ENCODE measurements at places on chromosomes 11 and 22.

DNA sequence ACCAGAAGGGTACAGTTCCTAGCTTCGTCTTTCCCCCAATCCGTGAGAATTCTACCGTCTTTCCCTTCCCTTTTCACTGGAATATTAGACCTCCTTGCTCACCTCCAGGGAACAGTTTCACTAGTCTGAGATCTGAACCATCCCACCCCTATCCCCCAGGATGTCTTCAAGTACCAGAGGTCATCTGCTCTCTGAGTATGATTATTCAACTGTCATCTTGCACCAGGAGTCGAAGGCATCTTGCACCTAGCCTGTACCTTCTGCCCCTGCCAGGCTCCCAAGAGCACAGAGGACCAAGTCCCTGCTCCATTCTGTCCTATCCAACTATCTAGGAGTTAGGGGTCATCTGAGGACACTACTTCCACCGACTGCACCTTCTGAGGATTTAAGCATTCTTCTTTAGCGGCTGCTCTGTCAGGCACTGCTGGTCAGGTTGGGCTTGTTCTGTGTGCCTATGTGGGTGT, 804 bp downstream of the ACER3 start:
- DNase-seq = no peak

GRCh38 chr22:30297991-30298701, 8.8 kb upstream of the CASTOR1 start:
- DNase-seq = no peak

GRCh38 chr11:79920480-79920879, 479.6 kb upstream of the TENM4 start:
- no peak for DNase-seq

DNA sequence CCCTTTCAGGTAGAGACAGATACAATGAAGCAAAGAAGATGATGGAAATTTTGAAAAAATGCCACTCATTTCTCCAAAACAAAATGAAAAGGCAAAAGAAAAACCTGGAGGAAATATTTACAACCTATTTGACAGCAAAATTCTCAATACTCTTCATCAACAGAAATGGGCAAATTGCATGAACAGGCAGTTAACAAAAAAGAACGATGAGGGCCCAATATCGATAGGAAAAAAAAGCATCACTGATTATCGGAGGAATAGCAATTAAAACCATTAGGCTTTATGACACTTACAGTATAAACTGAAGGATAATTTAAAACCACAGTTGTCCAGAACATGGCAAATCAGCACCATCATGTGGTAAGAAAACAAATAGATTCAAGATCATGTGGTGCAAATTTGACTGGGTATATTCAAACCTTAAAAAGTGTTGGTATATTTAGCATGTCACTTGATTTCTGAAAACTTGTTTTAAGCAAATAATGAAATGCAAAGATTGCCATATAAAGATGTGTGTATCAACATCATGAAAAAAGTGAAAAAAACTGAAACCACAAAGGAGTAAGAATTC, 222.9 kb downstream of the BRD1 start:
- no peak for DNase-seq

DNA sequence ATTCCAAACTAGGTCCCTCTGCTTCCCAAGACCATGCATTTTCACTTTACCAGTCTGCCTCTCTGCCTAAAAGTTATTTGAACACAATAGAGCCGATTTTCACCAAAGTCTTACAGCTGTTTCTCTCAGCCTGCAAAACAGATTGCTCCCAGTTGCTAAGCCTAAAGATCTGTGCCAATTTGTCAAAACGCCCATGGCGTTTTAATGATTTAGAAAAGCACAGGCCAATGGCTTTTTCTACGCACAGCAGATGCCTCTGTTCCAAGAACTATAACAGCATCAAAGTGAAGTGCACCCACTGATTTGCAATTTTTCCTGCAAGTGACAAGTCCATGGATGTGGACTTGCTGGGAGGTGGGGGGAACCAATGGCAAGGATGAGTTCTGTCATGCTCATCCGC, 173.9 kb upstream of the SYN3 start:
- no peak for DNase-seq

GRCh38 chr11:335779-336658, 15.4 kb upstream of the IFITM3 start:
- DNase-seq = no peak

- DNase-seq = no peak
These were observed 184.5 kb upstream of the PITPNB start for GRCh38 chr22:28103596-28103995.

DNA sequence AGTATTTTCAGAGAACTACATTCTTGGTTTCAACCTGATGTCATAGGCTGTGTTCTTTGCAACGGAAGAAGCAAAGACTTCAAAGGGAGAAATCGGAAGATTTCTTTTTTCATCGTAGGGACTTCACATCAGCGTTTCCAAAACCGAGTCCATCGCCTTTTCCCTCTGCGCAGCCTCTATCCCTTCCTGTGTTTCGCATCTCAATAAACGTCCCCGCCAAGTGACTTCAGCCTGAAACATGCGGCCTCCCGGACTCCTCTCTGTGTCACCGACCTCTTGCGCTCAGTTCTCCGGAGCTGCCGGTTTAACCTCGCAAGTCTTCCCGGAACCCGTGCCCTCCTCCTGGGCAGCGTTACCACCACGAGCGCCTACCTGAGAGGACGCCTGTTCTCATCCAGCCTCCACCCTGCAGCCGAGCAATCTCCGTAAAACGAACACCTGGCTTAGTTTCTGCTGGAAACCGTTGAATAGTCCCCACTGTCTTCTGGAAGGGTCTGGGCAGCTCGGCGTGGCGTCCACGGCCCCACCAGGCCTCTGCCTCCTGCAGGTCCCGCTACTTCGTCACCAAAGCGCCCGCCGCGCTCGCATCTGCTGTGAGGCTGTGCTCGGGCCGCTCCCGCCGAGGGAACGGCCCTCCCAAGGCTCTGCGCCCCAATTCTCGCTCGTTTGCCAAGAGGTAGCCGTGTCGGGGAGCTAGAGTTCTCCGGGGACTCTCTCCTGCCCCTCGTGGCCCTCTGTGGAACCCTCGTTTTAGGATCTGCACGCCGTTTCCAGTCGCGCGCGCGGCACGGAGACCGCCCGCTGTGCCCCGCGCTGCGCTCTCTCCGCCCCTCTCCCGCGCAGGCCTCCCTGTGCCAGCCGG, at the start of gene GLB1L3:
GLB1L3 (plus strand) TSS at position 846 of the 862 bp plus-strand sequence. CDS start 362 bp downstream, outside the sequence.
- peak; percentile 80 for DNase-seq

DNA sequence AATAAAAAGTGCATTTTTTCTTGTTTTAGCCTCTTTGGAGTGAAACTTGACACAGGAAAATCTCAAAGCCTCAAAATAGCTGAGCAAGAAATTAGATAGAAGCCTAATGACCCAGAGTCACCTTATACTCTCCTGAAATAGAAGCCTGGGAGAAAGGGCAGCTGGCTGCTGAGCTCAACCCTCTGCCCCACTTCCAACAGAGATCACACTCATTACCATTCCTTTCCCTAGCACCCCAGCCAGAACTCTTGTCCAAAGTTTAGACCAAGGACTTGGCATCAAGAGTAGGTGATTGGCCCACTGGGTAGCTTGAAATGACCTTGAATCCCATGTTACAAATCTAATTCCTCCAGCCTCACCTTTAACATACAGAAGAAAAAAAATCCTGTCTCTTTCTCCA, 62.7 kb upstream of the AMOTL1 start:
- no peak for DNase-seq

- no peak for DNase-seq
These were observed 132.2 kb upstream of the NECTIN1 start for GRCh38 chr11:119861160-119861559.

DNA sequence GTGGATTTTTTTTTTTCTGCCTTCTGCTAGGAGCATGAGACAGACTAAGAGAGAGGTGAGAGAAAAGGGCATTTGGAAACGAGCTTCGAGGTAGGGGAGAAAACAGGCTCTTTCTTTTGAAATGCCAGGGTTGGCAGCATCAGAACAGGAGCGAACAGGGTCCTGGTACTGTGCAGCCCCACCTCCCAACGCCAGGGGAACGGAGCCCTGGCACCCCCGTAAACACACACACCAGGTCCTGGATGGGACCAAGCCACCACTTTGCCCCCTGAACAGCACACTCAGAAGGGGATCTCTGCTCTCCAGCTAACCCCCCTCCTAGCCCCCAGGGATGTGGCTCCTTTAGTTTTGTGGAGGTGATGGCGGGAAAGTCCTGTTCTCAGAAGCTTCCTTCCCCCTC, 127.1 kb downstream of the CTTN start:
- no peak for DNase-seq

GRCh38 chr11:44469412-44469811, 96.1 kb upstream of the CD82 start:
- no peak for DNase-seq

GRCh38 chr11:1883346-1884302, 8.1 kb downstream of the PRR33 start:
- no peak for DNase-seq

GRCh38 chr11:12949453-12949852, 59.7 kb upstream of the RASSF10 start:
- no peak for DNase-seq

DNA sequence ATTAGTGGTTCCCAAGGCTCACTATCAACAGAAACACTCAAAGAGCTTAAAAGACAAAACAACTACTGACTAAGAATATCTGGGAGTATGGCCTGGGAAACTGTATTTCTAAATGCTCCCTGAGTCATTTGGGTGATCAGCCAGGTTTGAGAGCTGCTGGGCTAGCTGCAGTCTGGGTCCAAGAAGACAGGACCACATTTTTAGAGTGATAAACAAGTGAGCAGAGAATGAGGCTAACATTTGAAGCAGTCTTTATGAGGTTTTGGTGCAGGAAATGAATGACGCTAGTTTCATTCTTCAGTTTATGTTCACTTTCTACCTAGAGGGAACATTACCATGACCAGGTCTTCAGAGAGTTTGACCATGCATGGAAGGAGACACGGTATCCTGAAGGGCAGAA, 97.7 kb downstream of the TEAD1 start:
- no peak for DNase-seq

DNA sequence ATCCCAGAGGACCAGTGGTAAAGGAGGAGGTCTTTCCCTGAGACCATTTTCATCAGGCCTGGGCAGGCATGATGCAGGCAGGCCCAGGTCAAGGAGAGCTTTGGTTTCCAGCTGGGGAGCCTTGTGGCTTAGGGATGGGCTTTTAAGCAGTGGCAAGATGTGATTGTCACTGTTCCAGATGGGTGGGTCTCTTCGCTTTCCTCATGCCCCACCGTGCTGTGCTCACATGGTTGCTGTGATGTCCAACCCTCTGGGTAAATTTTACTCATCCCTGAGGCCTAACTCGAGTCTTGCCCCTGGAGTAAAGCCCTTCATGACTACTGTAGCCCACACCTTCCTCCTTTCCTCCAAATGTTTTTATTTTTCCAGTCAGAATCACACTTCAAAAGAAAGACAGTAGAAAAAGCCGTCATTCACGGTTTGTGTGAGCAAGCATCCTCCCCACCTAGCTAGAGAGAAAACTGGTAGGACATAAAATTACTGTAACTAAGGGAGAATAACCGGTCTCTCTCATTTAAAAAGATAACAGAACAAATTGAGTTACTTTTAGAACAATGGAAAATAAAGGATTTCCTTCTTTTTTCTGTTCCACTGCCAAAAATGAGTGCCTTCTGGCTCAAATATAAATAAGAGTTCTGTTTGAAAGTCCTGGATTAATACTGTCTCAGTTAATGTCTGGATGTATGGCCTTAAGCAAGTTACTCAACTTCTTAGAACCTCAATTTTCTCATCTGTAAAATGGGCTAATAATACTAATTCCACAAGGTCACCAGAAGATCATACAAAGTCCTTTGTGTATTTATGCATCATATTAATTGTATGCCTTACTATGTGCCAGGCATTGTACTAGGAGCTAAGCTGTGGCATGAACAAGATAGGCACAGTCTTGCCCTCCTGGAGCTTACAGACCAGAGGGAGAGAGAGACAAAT, 84.9 kb downstream of the ME3 start:
- no peak for DNase-seq

- DNase-seq = no peak
These were observed 25.8 kb downstream of the ACAT1 start for GRCh38 chr11:108147150-108147549.

DNA sequence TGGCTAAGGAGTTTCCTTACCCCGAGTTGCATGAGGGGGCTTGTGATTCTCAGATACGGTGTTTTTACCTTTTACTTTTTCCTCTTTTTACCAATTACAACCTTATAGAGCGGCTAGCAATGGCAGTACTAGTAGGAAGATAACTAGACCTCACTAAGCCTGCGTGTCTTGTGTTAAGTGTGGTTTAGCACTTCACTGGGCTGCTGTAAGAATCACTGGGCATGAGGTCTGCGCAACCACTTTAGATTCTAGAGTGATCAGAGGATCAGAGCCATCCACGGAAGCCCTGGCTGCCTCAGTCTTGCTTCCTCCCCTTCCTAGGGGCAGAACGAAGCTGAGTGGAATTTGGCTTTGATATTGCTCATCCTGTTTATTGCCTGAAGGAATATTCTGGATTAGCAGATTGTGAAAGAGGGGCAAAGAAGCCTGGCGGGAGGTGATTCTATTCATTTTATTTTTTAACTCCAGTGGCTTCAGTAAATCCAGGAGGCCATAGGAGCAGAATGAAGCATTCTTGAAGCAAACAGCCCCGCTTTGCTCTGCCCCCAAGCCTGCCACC, 88.5 kb downstream of the GRAMD1B start:
- no peak for DNase-seq

GRCh38 chr11:112226831-112227401, 688 bp downstream of the PTS start:
- DNase-seq = no peak

DNA sequence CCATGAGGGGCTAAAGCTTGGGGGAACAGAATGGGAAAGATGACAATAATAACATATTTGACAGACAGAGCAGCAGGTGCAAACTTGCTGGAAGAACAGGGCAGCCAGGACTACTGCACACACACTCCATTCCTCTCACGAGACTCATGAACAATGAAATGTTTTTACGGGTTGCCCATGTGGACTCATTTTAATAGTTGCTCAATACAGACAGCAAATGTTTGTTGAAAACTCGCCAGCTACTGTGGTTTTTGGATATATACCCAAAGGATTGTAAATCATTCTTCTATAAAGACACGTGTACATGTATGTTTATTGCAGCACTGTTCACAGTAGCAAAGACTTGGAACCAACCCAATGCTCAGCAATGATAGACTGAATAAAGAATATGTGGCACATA, 10.3 kb downstream of the SYT13 start:
- no peak for DNase-seq

DNA sequence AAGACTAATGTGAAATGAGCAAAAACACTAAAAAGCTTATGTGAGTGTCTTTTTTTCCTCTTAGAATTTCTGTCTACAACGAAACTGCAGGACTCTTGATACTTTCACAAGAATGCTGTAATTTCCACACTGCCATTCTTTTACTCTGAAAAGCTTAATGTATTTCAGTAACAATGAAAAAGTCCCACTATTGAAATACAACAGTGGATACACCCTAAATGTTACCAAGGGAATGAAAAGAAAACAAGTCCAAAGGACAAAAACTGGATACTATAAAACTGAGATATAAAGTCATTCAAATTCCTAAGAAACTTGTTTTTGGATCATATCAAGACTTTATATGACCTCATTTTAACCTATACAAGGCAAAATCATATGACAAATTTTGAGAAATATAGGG, 77.4 kb downstream of the SOX6 start:
- DNase-seq = no peak

DNA sequence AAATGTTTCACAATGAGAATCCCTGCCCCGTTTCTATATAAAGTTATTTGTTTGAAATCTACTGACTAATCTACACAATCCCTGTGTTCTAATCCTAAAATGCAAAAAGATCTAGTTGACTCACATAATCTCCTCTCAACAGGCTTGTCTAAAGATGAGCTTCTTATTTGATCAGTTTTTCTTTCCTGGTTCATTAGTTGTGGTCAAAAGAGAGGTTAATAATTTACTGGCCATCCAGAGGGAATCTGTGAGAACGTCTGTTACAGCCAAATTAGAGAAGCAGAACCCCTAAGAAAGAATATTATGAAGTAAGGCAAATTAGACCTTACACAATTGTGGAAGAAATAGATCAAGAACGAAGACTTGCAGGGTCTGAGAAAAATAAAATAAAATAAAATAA, 173.7 kb upstream of the ANO3 start:
- DNase-seq = no peak

Data from stimulated activated naive CD8-positive, alpha-beta T cell treated with anti-CD3 and anti-CD28 coated beads, Interleukin-15, Interleukin-2, amounts not matched to agents 100 U/mL and 50 U/mL, for 24 hours (primary cell).